ENCODE measurements at places on chromosomes 1 and 21.

GRCh38 chr1:23167353-23168078 lies 1.1 kb downstream of the LUZP1 start:
- DNase-seq, result peak; percentile 50

DNA sequence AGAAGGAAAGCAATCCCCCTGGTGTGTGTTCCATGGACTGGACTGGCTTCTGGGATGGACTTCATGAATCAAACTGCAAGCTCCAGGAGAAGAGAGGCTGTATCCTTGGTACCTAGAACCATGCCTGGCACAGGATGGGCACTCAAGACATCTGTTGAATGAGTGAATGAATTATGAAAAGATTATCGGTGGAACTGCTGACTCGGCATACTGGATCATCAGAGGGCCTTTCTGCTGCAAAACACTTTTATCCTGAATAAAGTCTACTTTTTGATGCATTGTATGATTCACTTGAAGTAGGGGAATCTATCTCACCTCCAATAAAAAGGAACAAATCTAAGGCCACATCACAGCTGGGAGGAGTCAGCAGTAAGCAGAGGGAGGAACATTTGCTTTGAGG lies 42.9 kb downstream of the DDX20 start:
- DNase-seq, result no peak

DNA sequence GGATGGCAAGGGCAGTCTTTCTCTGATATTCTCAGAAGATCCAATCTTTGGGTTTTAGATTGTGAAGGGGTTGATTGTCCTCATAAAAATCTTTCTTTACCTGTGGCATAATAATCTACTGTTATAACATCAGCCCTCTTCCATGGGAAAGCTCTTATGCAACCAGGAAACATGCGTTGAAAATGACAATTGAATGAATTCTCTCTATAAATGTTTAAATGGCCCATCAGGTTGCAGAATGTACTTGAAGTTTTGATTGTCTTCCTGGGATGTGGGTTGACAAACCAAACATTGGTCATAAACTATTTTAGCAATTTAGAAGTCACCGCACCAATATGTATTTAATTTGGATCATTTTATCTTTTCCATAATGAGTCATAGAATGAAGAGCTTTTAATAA lies 31.7 kb upstream of the ITLN1 start:
- DNase-seq, result no peak

DNA sequence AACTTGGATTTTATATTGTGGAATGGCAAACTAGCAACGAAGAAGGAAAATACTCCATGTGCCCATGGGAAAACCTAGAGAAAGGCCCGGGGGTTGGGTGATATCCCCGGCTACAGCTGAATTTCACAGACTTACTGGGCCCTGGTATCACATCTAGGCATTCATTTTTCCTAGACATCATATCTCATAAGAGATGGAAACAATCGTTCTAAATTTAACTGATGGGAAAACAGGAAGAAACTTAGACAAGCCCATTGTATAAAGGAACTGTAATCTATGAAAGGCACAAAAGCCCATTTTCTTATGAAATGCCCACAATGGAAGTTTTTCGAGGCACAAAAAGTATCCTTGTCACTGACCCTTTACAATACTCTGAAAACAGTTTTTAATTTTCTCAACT lies 407.9 kb upstream of the LYPLAL1 start:
- no peak for DNase-seq

GRCh38 chr1:231384696-231385415 lies 37.2 kb downstream of the EGLN1 start:
- no peak for DNase-seq

Data from HEK293T (cell line).